NCI-H1694 (cell line): ENCODE measurements at places on chromosomes 3 and 15.

DNA sequence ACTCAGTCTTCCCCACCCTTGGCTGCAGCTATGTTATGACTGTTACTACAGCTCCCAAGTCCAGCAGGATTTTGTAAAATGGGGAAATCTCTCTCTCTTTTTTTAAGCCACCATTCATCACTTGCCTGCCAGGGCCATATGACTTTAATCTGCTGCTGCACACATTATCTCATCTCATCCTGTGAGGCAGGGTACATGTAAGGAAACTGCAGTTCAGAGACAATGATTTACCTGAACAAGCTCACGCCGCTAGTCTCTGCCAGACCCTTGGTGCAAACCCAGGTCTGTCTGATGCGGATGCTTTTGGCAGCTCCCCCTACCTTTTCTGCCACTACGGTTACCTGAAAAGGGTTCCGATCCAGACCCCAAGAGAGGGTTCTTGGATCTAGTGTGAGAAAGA lies 78.3 kb downstream of the CHRNA7 start:
- no peak for DNase-seq

DNA sequence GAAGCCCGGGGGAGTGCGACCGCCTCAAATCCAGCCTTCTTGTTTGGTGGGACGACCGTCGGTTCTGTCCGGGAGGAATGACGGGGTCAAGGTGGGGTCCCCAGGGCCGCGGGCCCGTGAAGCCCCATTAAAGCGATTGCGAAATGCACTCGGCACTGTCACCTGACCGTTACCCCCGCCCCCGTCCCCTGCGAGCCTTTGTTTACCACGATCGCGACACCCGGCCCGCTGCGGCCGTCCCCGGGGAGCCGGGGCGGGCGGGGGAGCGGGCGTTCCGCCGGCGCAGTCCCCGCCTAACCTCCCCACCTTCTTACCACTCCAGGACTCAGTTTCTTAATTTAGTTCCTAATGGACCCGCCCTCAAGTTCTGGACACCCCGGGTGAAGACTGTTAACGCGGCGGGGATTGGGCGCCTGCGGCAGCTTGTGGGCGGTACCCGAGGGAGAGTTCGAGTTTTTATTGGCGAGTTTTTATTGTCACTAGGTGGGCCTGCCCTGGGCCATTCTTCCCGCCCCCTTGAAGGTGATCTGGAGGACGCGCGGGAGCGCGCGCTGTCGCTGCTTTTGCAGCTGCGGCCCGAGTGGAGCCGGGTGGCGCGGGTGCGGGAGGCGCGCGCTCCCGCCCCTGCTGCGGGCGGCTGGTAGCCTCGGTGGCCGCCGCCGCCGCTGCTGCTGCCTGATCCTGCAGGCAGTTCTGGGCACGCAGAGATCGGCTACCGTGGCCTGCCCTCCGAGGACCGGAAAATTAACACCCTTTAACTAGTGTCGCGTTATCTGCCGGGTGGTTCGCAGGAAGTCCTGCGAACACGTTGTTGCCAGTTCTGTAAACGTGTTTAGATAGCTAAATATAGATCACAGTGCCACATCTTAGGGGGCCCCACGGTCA lies 1.0 kb downstream of the KLHL24 start:
- DNase-seq = peak; percentile 95

DNA sequence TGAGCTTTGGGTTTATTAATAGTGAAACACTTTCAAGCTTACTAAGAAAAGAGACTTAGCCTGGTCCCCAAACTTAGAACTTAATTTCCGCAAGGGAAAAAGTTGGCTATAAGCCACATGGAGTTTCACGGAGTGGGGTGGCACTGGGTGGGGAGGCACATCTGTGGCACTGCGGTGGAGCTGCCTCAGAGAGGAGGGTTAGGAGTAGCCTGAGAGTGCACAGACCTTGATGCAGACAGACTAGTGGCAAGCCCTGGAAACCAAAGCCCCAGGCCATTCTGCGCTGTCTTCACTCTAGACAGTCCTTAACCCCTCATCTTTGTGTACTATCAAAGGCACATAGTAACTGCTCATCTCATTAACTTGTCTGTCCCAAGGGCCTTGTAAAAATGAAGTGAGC lies 22.0 kb downstream of the CXCR6 start:
- DNase-seq = no peak

- no peak for DNase-seq
These were observed 29.0 kb downstream of the CRABP1 start for GRCh38 chr15:78369161-78369560.

GRCh38 chr3:120838441-120839091 lies 69.4 kb upstream of the STXBP5L start:
- no peak for DNase-seq

GRCh38 chr3:49081429-49081828 lies 12.4 kb downstream of the QRICH1 start:
- DNase-seq = no peak

DNA sequence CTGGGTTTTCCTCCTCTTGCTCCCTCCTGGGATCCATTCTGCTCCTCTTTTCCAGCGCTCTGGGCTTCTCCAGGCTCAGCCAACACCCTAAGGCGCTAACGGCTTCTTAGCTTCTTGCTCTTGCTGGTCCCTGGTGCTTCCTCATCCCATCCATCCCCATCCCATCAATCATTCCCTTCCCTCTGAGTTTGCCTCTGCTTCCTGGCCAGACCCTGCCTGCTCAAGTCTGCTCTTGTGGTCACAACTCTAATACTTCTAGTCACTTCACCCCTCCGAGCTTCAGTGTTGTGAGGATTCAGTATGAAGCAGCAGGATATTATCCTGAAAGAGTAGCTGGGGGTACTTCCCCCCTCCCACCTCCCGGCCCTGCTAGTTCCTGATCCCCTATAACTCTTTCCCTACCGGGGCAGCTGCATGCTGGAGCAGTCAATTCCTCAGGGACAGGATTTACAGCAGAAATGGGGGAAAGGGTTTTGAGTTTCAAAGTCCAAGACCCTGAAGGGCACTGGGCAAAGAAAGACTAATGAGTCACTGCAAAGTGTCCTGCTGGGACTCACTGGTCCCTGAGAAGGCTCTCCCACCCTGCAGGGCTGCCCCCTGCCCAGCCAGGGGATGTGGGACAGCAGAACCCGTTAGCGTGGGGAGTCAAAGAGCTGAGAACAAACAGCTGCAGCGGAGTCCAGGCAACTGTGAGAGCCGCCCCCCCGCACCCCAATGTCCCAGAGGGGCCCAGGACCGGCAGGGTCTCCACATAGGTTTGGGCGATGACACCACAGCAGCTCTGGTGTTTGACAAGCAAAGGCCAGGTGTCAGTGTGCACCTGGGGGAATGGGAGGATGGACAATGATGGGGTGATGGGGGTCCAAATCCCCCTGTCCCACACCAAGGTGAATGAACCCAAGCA lies 2.3 kb upstream of the SYNM start:
- no peak for DNase-seq

DNA sequence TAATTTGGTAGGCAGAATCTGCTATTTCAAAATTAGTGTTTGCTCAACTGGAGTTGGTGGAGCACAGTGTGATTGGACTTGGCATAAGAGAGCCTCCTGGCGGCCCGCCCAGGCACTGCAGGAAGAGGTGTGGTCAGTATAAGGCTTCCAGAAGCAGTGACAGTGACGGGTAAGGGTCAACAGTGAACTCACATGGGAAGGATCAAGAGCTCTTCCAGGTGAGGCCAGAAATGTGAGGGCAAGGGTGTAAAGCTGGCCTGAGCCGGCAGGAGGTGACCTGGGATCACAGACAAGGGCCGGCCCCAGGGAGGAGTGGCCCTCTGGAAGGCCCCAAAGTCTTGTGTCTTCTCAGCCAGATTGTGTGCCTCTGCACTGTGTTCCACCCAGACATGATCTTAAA lies 93.2 kb upstream of the RNF7 start:
- peak; percentile 18 for DNase-seq

GRCh38 chr3:69542089-69542804 lies 156.4 kb upstream of the FRMD4B start:
- DNase-seq = no peak

GRCh38 chr3:189901481-189901880 lies 219.2 kb downstream of the P3H2 start:
- DNase-seq = no peak
